ENCODE measurements at places on chromosomes 5 and 9.

- no peak for DNase-seq
Observed at GRCh38 chr9:27162045-27162444, 53.0 kb downstream of the TEK start.

- no peak for DNase-seq
Observed at GRCh38 chr5:142869886-142870285, 99.7 kb downstream of the ARHGAP26 start.

- DNase-seq: no peak
Observed at GRCh38 chr9:104875320-104875719, 52.6 kb downstream of the ABCA1 start.

DNA sequence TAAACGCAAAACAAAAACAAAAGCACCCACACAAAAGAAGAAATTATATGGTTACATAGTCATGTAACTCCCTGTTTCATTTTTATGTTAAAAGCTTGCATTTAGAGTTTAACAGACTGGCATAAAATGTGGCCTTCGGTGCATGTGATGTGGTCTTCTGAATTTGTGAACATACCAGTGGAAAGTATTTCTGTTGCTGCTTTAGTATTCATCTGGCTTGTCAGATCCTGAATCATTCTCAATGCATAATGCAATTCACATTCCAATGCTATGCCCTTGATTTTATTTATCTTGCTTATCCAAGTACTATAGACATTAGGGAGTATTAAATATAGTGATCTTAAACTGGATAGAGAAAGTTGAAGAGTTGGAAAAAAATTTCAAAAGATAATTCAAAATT is 740.2 kb upstream of the ZNF608 start:
- DNase-seq: no peak

DNA sequence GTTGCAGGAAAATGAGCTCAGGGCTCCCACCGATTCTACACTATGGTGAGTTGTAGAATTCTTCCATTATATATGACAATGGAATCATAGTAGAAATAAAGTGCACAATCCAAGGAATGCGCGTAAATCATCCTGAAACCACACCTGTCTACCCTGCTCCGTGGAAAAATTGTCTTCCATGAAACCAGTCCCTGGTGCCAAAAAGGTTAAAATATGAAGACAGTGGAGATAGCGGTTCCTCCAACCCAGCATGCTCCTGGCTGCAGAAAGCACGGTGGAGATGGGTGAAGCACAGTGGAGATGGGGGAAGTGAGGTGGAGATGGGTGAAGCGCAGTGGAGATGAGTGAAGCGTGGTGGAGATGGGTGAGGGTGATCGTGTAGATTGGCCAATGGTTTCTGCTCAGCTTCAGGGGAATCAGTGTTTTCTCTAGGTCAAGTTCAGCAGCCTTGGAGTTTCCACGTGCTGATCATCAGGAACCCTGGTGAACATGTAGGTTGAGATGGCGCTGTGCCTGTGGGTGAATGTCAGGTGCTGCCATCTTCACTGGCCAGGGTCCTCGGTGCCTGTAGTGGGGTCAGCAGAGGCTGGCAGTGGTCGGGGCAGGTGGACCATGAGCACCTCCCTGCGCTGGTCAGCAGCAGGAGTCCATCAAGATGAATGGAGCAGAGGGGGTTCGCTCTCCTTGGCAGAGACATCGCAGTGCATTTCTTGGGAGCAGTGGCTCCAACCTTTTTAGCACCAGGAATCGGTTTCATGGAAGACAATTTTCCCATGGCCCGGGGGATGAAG is 20.3 kb downstream of the PAEP start:
- DNase-seq: no peak

- no peak for DNase-seq
Observed at GRCh38 chr5:109812698-109813097, 123.0 kb downstream of the MAN2A1 start.

DNA sequence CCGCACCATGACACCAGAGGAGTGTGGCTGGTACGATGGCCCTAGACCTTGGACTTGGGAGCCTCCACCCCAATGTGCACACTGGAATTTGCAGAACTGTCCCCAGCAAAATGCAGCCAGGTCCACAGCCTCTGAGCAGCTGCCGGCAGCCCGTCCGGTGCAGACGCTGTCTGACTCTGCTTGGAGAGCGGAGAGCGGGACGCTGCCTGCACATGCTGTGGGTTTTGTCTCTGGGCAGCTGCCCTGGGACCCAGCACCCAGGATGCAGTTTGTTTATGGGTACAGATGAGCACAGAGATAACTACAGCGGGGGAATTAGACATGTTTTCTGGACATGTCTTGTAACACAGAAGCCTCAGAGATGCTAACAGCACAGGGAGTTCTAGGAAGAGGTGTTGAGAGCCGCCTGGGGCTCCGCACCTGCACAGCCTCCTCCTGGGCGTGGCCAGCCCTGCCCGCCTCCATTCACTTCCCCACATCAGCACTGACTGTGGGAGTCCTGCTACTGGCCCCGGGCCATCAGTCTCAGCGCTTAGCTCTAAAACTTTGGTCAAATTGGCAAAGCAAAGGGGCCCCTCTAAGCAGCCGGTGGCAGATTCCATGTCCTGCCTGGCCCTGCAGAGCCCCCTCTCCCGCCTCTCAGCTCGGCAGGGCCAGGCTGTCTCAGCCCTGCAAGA is 159.6 kb downstream of the IRX2 start:
- DNase-seq: no peak

GRCh38 chr9:129916707-129917106 is 81.4 kb downstream of the USP20 start:
- no peak for DNase-seq

- DNase-seq: no peak
Observed at GRCh38 chr5:35416217-35416988, 186.1 kb upstream of the PRLR start.

DNA sequence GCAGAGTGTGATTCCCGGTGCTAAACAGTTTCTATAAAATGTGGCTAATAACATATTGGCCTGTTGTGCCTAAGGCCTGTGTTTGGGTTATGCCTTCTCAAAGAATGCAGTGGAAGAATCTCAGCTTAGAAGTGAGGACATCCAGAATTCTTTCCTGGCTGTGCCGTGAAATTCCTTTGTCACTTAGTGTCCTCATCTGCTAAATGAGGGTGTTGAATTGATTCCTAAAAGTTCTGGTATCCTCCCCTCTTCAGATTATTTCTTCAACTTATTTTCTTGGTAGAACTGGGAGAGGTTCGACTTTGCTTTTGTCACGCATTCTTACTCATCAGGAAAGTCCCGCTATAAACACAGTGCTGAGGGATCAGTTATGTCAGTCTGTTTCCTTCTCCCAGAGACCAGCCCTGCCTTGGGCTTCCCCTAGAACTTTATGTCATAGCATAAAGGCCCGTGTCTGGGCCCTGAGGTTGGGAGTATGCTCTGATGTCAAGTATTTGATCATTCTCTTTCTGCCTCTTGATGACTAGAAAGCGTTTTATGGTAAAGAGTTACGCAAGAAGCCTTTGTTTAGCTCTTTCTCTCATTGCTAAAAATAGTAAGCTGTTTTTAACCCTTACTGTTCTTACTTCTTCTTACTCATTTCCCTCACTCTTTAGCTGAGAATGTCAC is 29.5 kb downstream of the MTAP start:
- no peak for DNase-seq

GRCh38 chr5:147780924-147781573 is 1.5 kb downstream of the JAKMIP2 start:
- no peak for DNase-seq

DNA sequence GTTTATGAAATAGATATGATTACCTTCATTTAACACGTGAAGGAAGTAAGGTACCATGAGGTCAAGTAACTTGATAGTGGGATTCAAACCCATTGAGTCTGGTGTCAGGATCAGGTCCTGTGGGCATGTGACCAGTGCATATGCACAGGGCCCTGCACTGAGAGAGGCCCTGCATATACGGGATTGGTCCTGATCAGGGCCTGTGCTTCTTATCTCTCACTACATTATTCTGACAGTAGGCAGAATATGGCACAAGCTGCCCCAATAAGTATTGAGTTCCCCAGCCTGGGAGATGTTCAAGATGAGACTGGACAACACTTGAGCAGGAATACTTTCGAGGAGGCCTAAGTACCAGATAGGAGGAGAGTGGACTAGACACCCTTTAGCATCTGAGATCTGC is 44.0 kb downstream of the GALNT10 start:
- DNase-seq: no peak

- no peak for DNase-seq
Observed at GRCh38 chr5:131328536-131329285, 64.9 kb downstream of the CDC42SE2 start.

- DNase-seq: no peak
Observed at GRCh38 chr9:95459851-95460517, 56.8 kb downstream of the PTCH1 start.

- no peak for DNase-seq
Observed at GRCh38 chr5:107104040-107104995, 566.4 kb downstream of the EFNA5 start.

GRCh38 chr9:10045598-10045997 is 567.2 kb downstream of the PTPRD start:
- no peak for DNase-seq

GRCh38 chr5:32831624-32832023 is 120.5 kb downstream of the NPR3 start:
- DNase-seq: no peak

GRCh38 chr5:80935811-80936385 is 24.3 kb upstream of the RASGRF2 start:
- no peak for DNase-seq

DNA sequence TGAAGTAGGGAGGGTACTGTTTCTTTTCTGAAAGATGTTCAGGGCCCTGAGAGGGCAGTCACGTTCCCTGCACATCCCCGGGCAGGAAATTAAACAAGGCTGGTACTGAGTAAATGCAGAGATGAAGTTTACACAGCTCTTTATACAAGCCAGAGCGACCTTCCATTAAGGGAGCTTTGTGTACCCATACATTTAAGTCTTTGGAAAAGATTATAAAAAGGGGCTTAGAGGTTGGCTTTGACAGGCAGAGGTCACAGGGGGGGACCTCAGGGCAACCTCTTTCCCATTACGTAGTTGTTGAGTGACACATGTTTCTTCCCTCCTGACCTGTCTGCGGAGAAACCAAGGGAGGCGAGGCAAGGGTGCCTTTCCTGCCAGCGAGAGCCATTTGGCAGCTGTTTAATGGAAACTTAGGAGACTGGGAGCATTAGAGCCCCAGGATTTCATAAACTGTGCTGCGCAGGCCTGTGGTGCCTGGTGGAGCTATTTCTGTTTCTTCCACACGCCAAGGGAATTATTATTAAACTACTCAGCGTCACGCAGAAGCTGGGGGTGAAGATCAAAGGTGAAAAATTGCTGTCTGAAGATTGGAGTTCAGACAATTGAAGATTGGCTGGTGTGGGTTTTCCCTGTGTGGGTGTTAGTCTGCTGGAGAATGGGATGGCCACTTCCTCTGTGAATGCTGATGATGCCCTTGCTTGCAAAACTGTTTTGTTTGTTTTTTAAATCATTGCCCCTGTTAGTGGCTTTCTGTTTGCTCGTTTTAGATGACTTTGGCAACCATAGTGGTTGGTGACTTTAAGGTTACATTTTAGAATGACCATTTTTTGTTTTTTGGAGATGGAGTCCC is 3.2 kb upstream of the SMIM32 start:
- DNase-seq: no peak

- no peak for DNase-seq
Observed at GRCh38 chr5:163502521-163502920, 2.9 kb upstream of the MAT2B start.
